ENCODE measurements at places on chromosomes 2 and 18.

- DNase-seq = no peak
Measured at GRCh38 chr2:237194906-237195305, 109.2 kb downstream of the COPS8 start.

GRCh38 chr2:195473862-195474261 lies 183.2 kb upstream of the SLC39A10 start:
- no peak for DNase-seq

DNA sequence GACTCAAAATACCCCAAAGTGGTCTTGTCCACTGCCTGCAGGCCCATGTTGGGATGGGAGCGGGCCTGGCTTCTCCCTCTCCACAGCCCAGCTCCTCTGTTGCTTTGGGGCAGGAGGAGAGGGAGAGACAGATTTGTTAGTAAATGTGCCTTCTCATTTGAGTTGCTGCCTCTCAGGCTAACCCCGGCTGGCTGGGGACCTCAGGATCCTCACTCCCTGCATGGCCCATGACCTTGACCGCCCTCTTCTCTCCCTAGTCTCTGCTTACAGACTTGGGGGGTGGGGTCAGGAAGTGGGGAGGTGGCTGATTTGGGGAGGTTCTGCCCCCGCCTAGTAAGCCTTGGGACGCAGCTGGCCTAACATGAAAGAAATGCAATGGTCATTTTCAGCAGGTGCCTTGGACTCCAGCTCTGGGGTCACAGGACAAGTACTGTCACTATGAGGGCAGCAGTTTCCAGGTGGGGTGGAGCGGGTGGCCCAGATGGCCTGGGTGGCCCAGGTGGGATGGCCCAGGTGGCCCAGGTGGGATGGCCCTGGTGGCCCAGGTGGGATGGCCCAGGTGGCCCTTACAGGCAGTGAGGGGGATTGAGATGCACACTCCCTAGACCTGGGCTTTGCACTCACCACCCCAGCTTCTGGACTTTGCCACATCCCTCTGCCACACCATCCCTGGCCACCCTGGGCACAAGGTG lies 24.1 kb downstream of the HJURP start:
- DNase-seq = no peak

- no peak for DNase-seq
Measured at GRCh38 chr18:43148231-43148630, 32.7 kb upstream of the RIT2 start.

- DNase-seq = no peak
Measured at GRCh38 chr18:68219872-68220271, 495.0 kb downstream of the TMX3 start.

DNA sequence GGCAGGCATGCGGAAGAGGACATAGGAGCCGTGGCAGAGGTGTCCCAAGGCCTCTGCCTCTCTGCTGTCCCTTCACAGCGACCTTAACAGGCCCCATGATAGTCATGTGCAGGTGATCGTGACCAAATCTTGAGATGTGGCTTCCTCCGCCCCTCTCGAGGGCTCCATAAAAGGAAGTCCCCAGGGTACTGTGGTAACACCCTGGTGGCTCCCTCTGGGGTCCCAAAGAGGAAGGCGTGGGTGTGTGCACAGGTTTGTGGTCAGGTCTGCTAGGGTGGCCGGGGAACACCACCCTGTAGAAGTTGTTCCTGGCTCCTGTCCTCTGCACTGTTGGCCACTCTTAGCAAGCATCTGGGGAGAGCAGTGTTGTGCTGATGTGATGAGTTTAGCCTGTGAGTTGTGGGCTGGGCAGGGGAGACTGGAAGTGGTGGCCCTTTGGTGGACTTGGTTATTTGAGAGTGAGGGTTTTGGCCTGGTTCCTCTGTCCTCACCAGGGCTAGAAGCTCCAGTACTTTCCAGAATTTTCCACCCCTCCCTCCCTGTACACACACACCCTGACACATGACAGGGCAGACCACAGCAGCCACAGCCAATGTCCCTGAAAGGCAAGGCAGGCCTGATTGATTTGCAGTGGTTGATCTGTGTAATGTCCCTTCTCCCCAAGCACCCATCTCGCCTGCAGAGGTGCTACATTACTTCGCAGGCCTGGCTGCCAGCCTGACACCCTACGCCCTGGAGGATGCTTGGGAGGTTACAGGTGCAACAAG lies 68.9 kb upstream of the BOD1L2 start:
- DNase-seq = no peak

GRCh38 chr2:211447548-211447947 lies 891.1 kb downstream of the CPS1 start:
- DNase-seq = no peak

- DNase-seq = no peak
Measured at GRCh38 chr2:33927756-33928155, 328.7 kb upstream of the FAM98A start.

- DNase-seq = no peak
Measured at GRCh38 chr2:184530239-184530638, 68.1 kb upstream of the ZNF804A start.

- DNase-seq = no peak
Measured at GRCh38 chr2:18792226-18792629, 202.9 kb upstream of the NT5C1B start.

All from pulmonary artery endothelial cell (primary cell).